ENCODE measurements at places on chromosomes 3 and 15. TPM values are rescaled to one million over a fixed set of nuclear protein-coding genes. Genes with fewer than 3 reads are reported as not detected.

Gene PLSCR5
- not detected for total RNA-seq

- no peak for DNase-seq
Observed at GRCh38 chr3:105798381-105798934, 70.4 kb downstream of the CBLB start.

- DNase-seq: no peak
Observed at GRCh38 chr3:96213393-96213792, 601.0 kb upstream of the EPHA6 start.

DNA sequence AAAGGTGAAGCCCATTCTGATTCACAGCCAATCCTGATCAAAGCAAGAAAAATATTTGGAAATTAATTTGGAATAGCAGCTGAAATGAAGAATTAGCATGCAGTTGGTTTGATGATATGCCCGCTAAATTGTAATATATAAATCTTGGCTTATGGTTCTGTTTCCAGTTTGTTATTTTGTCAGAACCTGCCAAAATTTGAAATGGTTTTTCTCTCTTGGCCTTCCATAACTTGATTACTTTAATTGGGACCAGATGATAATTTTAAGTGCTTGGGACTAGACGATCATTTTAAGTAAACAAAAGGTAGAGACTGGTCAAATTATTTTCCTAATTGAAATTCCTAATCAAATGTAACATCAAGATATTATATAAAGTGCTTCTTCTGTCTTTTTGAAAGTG, 842.4 kb downstream of the TBL1XR1 start:
- DNase-seq: no peak

- peak; percentile 61 for DNase-seq
Observed at GRCh38 chr15:94324117-94324826, 92.9 kb downstream of the MCTP2 start.

Gene PCNP
- 60.6 TPM for total RNA-seq

GRCh38 chr15:80403712-80404056, 498 bp upstream of the ARNT2 start:
- no peak for DNase-seq

DNA sequence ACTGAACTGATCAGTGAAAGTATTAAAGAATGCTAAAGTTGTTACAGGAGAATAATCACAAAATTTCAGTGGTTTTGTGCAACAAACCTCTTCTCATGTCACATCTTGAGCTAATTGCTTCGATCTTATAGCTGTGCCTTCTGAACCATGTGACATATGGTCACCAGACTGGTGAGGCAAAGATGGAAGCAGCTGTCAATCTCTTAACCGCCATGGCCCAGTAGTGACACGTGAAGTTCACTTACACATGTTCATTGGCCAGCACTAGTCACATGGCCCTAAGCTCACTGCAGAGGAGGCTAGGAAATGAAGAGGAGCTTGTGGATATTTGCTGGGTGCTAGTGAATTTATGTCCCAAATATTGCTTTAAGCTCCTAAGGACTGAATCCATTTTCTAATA, 32.5 kb downstream of the BOC start:
- no peak for DNase-seq

- DNase-seq: no peak
Observed at GRCh38 chr15:33742306-33742705, 226.0 kb upstream of the CHRM5 start.

DNA sequence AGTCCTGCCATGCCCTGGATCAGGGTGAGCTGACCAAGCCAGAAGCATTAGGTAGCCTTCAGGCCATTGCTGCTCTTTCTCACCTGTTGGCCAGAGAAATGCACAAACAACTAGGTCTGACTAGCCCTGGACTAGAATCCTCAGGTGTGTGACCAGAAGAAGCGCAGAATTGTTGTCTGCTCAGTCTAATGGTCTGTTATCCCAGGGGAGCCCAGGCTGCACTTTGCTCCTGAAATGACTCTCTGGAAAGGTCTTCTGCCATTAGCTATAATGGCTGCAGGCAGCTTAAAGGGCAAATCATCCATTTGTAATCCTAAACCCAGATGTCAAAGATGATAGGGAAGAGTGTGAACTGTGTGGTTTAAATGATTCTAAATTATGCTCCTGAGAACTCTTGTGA, 246.1 kb downstream of the NFKBIZ start:
- DNase-seq: no peak

DNA sequence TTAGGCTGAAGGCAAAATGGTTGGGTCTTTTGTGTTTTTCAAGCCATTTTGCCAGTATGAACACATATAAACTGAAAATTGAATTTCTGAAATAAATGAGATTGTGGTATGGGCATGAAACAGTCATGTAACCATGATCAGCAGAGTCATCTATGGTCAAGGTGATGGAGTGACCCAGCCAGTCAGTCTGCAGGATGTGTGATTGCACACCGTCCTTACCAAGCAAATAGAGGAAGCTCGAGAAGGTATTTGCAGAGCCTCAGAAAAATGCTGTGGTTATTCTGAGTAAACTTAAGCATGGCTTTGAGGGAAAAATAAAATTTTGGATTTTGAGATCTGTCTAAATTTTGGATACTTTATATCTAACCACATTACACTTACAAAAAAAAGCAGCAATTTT, 95.9 kb upstream of the RNF7 start:
- DNase-seq: no peak
